Esophagus mucosa (tissue), 1 donor: ENCODE measurements at places on chromosomes 3 and 15. TPM values are rescaled to one million over a fixed set of nuclear protein-coding genes. Genes with fewer than 3 reads are reported as not detected.

Gene MOBP
- total RNA-seq, result not detected

DNA sequence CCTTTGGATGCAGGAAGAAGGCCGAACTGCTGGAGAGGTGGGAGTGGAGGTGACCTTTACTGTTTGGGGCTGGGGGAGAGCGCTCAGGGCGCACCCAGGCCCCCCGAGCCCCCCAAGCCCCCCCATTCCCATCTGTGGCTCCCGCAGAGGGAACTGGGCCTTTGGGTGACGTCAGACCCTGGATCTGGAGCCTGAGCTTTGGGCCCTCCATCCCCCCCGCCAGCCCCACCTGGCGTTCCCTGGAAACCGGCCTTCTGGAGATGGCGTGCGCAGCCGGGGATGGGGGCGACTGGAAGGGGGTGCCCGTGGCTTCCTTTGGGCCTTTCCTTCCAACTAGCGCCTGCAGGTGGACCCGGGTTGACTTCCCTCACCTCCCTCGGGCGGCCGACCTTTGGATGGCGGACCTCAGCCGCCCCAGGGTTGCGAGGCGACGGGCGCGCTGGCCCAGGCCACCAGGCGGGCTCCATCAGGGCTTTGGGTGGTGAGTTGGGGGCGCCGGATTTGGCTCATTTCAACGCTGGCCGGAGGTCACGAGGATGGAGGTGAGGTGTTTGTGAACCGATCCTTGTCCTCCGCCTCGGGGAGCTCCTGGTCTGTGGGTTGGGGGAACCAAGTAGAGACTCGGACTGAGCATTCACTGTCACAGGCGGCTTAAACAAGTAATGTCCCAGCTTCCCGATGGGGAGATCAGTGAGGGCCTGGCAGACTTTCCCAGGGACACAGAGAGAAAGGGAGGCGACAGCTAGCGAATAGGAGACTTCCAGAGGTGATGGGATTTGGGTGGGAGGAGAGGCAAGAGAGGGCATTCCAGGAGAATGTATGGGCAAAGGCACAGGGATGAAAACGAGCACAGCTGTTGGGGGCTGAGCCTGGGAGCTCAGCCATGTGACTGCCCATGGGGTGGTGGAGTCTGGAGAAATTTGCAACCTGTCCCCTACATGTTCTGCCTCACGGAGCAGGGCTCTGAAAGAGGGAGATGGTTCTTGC is 709 bp downstream of the SCAMP5 start:
- peak; percentile 6 for ATAC-seq

Gene CSTA
- total RNA-seq, result 2,321 TPM

- peak; percentile 87 for ATAC-seq
Observed at GRCh38 chr3:196650740-196651311, 11.3 kb downstream of the NRROS start.

DNA sequence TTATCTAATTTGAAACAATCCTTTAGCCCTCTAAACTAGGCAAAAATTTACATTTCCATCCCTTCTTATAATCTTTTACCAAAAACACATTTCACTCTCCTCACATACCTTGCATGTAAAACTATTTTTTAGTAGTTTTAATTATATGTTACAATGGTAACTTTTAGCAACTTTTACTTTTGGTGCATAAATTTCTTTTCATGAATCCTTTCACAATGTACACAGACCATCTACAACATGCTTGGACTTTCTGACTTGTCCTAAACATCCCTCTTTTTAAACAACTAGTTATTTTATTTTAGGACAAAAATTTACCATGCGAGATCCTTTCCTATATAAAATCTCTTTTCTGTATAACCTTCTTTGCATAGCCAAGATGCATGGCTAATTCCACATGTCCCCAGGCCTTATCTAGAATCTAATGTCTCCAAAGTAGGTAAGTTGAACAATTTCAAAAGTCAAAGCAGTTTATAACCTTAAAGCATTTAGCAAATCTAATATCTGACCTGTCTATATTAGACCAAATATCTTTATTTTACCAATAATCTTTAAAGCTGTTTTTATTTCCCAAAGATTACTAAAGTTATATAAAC is 14.4 kb upstream of the ALDH1L1 start:
- no peak for ATAC-seq

Gene MYRIP
- total RNA-seq, result 1.2 TPM

- ATAC-seq, result no peak
Observed at GRCh38 chr3:72727172-72727571, 121.1 kb downstream of the SHQ1 start.

DNA sequence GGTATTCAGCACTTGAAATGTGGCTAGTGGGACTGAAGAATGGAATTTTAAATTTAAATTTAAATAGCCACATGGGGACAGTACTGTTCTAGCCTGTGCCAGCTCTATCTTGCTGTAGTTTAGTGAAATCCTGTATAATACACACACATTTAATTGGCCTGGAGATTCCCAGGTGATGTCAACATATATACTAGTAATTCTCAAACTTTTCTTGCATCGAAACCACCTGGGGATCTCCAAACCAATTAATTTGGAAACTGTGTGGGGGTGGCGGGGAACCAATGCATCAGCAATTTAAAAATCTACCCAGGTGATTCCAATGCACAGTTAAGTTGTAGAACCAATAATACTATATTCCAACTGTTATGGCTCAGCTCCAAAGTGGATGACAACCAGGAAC is 228.9 kb upstream of the MRPL3 start:
- ATAC-seq, result no peak

Gene ECT2
- total RNA-seq, result 22.4 TPM

GRCh38 chr3:135229018-135229495 is 434.0 kb downstream of the EPHB1 start:
- ATAC-seq, result peak; percentile 29

DNA sequence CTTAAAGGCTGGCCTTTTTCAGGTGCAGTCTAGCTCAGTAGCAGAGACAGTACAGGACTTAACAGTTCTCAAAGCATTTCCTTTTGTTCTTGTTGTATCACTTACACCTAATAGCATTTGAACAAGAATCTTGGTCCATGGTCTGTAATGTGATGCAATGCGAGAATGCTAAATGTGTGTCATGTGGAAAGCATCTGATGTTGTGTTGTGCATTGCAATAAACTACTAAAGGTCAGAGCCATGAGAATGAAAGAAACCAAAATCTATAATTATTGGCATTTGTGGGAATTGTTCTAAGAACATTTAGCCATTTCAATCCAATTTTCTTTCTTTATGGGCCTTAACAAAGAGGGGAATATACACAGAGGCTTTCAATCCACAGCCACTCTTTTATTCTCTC is 324.5 kb upstream of the ROBO2 start:
- ATAC-seq, result no peak

DNA sequence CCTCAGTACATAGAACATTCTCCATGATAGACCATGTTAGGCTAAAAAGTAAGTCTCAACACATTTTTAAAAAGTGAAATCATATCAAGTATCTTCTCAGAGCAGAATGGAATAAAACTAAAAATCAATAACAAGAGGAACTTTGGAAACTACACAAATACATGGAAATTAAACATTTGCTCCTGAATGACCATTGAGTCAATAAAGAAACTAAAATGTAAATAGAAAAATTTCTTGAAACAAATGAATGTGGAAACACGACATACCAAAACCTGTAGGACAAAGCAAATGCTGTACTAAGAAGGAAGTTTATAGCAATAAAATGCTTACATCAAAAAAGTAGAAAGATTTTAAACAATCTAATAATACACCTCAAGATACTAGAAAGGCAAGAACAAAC is 33.6 kb downstream of the NEK10 start:
- no peak for ATAC-seq
